ENCODE measurements at places on chromosomes 7 and 10. TPM values are rescaled to one million over a fixed set of nuclear protein-coding genes. Genes with fewer than 3 reads are reported as not detected.

DNA sequence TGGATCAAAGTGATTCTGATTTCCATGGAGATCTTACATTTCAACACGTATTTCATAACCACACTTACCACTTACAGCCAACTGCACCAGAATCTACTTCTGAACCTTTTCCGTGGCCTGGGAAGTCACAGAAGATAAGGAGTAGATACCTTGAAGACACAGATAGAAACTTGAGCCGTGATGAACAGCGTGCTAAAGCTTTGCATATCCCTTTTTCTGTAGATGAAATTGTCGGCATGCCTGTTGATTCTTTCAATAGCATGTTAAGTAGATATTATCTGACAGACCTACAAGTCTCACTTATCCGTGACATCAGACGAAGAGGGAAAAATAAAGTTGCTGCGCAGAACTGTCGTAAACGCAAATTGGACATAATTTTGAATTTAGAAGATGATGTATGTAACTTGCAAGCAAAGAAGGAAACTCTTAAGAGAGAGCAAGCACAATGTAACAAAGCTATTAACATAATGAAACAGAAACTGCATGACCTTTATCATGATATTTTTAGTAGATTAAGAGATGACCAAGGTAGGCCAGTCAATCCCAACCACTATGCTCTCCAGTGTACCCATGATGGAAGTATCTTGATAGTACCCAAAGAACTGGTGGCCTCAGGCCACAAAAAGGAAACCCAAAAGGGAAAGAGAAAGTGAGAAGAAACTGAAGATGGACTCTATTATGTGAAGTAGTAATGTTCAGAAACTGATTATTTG is 15.3 kb downstream of the HNRNPA2B1 start:
- peaks cover 23% of the 10 kb centered on the region for H3K36me3 ChIP-seq
- no peak overlapping the region for H3K27ac ChIP-seq
- no peak overlapping the region for H3K4me3 ChIP-seq
- peaks cover 33% of the 10 kb centered on the region for H3K4me1 ChIP-seq
- DNase-seq: no peak
- H3K27me3 ChIP-seq: no peaks in the 10 kb centered on the region

The ELOVL3 gene
- not detected for total RNA-seq

The FHIP2A gene
- total RNA-seq: 21.9 TPM

DNA sequence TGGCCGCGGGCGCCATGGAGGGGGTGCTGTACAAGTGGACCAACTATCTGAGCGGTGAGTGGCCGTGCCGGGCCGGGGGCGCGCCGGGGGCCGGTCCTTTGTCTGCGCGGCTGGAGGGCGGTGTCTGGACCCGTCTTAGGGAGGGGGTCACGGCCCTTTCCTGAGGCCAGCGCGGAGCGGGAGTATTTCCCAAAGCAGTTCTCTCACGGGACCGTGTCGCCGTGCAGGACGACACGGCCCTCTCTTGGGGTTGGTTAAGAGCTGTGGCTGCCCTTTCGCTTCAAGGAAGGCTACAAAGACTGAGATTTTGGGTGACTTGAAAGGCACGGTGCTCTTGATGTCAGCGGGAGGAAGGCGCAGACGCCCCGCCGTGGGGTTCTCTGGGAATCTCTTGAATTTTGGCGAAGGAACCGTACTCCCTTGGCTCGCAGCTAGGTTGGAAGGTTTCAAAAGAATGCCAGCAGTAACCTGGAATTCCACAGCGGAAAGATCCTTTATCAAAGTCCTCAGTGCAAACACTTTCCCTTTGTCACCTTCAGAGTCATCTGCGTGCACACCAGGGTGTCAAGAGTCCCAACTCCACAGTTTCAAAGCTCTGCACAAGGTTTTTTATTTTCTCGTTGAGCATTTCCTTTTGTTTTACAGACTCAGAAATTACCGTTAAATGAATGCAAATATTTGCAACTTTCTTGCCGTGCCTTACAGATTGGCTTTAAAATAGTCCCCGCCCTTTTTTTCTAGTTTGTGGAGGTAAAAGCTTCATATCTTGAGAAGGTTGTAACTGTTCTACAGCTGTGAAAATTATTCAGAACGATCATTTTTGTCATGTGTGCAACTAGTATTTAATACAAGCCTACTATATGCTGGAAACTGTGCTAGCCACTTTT is 780 bp downstream of the PLEKHA8 start:
- DNase-seq: no peak
- peak overlapping the region; percentile 56 for H3K4me3 ChIP-seq
- H3K27ac ChIP-seq: peak overlapping the region; percentile 85
- no peaks in the 10 kb centered on the region for H3K36me3 ChIP-seq
- H3K4me1 ChIP-seq: peaks cover 42% of the 10 kb centered on the region
- H3K27me3 ChIP-seq: no peaks in the 10 kb centered on the region

The ANKIB1 gene
- total RNA-seq: 44.4 TPM

GRCh38 chr10:112208292-112208691 is 24.7 kb upstream of the GPAM start:
- no peak overlapping the region for H3K27ac ChIP-seq
- no peaks in the 10 kb centered on the region for H3K36me3 ChIP-seq
- DNase-seq: no peak
- no peaks in the 10 kb centered on the region for H3K27me3 ChIP-seq
- H3K4me1 ChIP-seq: no peaks in the 10 kb centered on the region

DNA sequence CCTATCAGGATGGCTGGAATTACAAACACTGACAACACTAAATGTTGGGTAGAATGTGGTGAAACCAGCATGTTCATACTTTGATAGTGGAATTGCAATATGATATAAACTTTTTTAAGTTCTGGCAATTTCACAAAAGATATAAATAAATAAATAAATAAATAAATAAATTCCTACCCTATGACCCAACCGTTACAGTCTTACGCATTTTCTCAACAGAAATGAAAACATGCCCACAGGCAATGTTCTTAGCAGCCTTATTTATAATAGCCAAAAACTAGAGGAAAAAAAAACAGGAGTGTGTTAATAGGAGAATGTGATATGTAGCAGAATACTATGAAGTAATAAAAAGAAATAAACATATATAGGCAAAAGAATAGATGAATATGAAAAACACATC is 318.9 kb downstream of the IPMK start:
- no peaks in the 10 kb centered on the region for H3K36me3 ChIP-seq
- no peaks in the 10 kb centered on the region for H3K4me1 ChIP-seq
- DNase-seq: no peak
- no peak overlapping the region for H3K27ac ChIP-seq

GRCh38 chr10:17782921-17783665 is 26.1 kb upstream of the MRC1 start:
- no peaks in the 10 kb centered on the region for H3K36me3 ChIP-seq
- H3K4me3 ChIP-seq: no peak overlapping the region
- H3K4me1 ChIP-seq: peaks cover 5% of the 10 kb centered on the region
- H3K27me3 ChIP-seq: no peaks in the 10 kb centered on the region
- no peak for DNase-seq

- DNase-seq: no peak
- H3K4me1 ChIP-seq: peaks cover 100% of the 10 kb centered on the region
- no peaks in the 10 kb centered on the region for H3K36me3 ChIP-seq
- H3K4me3 ChIP-seq: no peak overlapping the region
- H3K27me3 ChIP-seq: no peaks in the 10 kb centered on the region
Measured at GRCh38 chr10:104323760-104324201, 14.5 kb downstream of the ITPRIP start.

The ACHE gene
- 2.2 TPM for total RNA-seq

- H3K27ac ChIP-seq: peak within 1 kb of the TSS; percentile 94
- H3K36me3 ChIP-seq: no peaks in the 10 kb centered on the region
- DNase-seq: peak; percentile 97
- peaks cover 8% of the 10 kb centered on the region for H3K27me3 ChIP-seq
Measured at GRCh38 chr10:30059209-30060107, at the start of gene JCAD. Gene JCAD, minus strand, starts transcription at chr10:30059586. Its CDS starts 11,774 bp downstream, at chr10:30047812.

- H3K27me3 ChIP-seq: no peaks in the 10 kb centered on the region
- no peaks in the 10 kb centered on the region for H3K4me1 ChIP-seq
- no peak within 1 kb of the TSS for H3K27ac ChIP-seq
- H3K36me3 ChIP-seq: no peaks in the 10 kb centered on the region
- DNase-seq: peak; percentile 68
Measured at GRCh38 chr7:12403287-12404181, at the start of gene VWDE. Gene VWDE, minus strand, starts transcription at chr7:12403865. Its CDS starts 149 bp downstream, at chr7:12403716.

DNA sequence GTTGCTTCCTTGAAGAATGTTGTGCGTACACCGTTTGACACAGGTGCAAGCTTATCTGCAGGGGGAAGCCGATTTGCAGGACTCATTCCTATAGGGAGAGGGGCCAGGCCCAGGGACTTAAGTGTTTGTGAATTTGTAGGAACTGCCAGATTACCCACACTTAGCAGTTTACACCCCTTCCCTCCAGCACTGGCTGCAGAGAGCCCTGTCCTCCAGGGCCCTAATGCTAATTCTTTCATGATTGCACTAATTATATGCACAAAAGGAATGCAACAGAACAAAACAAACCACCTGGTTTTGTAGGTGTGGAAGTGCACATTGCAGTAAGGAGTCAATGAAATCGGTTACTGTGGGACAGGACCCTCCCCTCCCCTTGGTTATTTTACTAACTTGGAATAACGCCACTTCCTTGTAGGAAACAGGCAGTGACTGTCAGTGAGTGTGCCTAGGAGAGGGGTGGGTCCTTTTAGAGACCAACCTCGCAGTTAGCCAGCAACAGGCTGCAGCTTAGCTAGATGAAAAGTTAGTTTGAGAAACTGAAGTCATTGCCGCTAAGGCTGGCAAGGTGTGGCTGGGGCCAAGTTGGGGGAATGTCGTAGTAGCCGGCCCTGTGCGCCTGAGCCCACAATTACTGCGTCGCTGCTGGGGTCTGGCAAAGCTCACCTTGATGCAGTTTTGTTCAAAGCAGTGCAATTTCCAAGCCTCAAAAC is 60.6 kb downstream of the CUX1 start:
- no peak overlapping the region for H3K27ac ChIP-seq
- no peaks in the 10 kb centered on the region for H3K36me3 ChIP-seq
- H3K4me1 ChIP-seq: peaks cover 35% of the 10 kb centered on the region
- DNase-seq: no peak
- no peaks in the 10 kb centered on the region for H3K27me3 ChIP-seq

DNA sequence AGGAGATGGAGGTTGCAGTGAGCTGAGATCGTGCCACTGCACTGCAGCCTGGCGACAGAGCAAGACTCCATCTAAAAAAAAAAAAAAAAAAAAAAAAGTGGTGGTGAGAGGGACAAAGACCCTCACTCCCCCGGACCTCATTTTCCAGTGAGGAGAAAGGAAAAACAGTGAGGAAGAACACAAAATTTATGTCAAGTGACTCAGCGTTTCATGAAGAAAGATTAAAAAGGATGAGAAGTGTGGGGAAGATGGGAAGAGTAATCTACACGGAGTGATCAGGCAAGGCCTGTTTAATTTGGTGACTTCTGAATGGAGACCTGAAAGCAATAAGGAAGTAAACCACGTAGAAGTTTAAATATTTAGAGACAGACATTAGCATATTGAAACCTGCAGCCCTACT is 7.0 kb downstream of the NUDT5 start:
- no peaks in the 10 kb centered on the region for H3K27me3 ChIP-seq
- peaks cover 15% of the 10 kb centered on the region for H3K36me3 ChIP-seq
- H3K4me1 ChIP-seq: peaks cover 7% of the 10 kb centered on the region
- H3K4me3 ChIP-seq: no peak overlapping the region
- no peak overlapping the region for H3K27ac ChIP-seq
- no peak for DNase-seq

- no peaks in the 10 kb centered on the region for H3K27me3 ChIP-seq
- H3K4me3 ChIP-seq: no peak overlapping the region
- no peaks in the 10 kb centered on the region for H3K36me3 ChIP-seq
- no peak for DNase-seq
- no peaks in the 10 kb centered on the region for H3K4me1 ChIP-seq
Measured at GRCh38 chr10:117462816-117463544, 79.6 kb upstream of the EMX2 start.

DNA sequence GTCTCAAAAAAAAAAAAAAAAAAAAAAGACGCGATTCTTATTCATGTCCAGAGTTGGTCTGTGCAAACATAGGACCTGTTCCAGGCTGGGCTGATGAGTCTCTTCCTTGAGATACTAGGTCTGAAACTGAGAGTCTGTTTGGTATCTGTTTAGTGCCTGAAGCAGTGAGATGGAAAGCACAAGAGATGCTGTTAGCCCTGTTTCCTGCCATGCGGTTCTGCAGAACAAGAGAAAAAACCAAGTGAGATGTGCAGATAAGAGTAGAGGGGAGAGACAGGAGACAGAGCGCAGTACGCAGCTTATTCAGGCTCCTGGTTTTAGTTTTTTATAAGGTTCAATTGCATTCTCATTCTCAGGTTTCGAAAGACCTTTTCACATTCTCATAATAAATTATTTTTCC is 85.8 kb upstream of the PRKCQ start:
- no peaks in the 10 kb centered on the region for H3K36me3 ChIP-seq
- H3K4me1 ChIP-seq: no peaks in the 10 kb centered on the region
- H3K4me3 ChIP-seq: no peak overlapping the region
- H3K27ac ChIP-seq: no peak overlapping the region

GRCh38 chr7:114688443-114689055 is 233.3 kb upstream of the MDFIC start:
- no peak overlapping the region for H3K4me3 ChIP-seq
- H3K36me3 ChIP-seq: no peaks in the 10 kb centered on the region

- no peak for DNase-seq
- no peak overlapping the region for H3K27ac ChIP-seq
- H3K36me3 ChIP-seq: no peaks in the 10 kb centered on the region
- no peaks in the 10 kb centered on the region for H3K4me1 ChIP-seq
- H3K4me3 ChIP-seq: no peak overlapping the region
- no peaks in the 10 kb centered on the region for H3K27me3 ChIP-seq
Measured at GRCh38 chr7:93030605-93031225, 87.1 kb downstream of the SAMD9 start.

The AOAH gene
- total RNA-seq: 24.2 TPM

GRCh38 chr10:124455441-124455840 is 5.6 kb upstream of the NKX1-2 start:
- H3K27ac ChIP-seq: no peak overlapping the region
- H3K4me1 ChIP-seq: no peaks in the 10 kb centered on the region
- no peak overlapping the region for H3K4me3 ChIP-seq

DNA sequence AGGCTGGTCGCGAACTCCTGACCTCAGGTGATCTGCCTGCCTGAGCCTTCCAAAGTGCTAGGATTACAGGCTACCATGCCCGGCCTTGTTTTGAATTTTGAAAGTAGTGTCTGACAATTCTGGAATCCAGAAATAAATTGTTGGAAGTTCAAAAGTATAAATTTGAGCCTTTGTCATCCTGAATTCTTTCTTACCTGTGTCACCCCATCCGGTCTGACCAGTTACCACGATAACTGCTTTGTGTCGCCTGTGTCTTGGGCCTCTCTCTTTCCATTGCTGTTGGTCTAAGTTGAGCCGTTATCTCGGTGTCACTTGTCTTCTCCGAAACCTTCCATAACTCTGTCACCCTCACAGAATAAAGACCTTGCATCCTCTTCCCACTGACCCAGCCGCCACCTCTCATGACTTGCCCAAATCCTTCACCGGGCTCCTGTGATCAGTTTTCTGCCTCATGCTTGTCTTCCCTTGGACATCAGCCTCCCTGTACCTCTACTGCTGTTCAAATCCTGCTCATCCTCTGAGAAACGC is 18.6 kb downstream of the CUL1 start:
- H3K4me1 ChIP-seq: peaks cover 44% of the 10 kb centered on the region
- DNase-seq: no peak
- H3K27me3 ChIP-seq: no peaks in the 10 kb centered on the region
- H3K4me3 ChIP-seq: no peak overlapping the region
- no peaks in the 10 kb centered on the region for H3K36me3 ChIP-seq

The SLC26A4 gene
- total RNA-seq: 0.11 TPM

- no peak for DNase-seq
- H3K27me3 ChIP-seq: no peaks in the 10 kb centered on the region
- H3K4me3 ChIP-seq: no peak overlapping the region
- H3K36me3 ChIP-seq: no peaks in the 10 kb centered on the region
Measured at GRCh38 chr7:11427686-11428273, 404.2 kb downstream of the THSD7A start.

All from upper lobe of left lung (tissue), 6 donors.